A673 (cell line): ENCODE measurements at places on chromosomes 2 and 18. TPM values are rescaled to one million over a fixed set of nuclear protein-coding genes. Genes with fewer than 3 reads are reported as not detected.

The E2F6 gene
- total RNA-seq, result 32.8 and 35.5 TPM in 2 replicates

The TCF23 gene
- total RNA-seq, result not detected in 2 replicates

The SCN1A gene
- 0.62 and 0.83 TPM in 2 replicates for total RNA-seq

The ALK gene
- total RNA-seq, result 10.8 and 14.7 TPM in 2 replicates

The ZNF396 gene
- 0.84 and 0.94 TPM in 2 replicates for total RNA-seq

The AMER3 gene
- total RNA-seq, result not detected in 2 replicates

The SPC25 gene
- 56.3 and 64.3 TPM in 2 replicates for total RNA-seq

- DNase-seq, result no peak
Observed at GRCh38 chr18:49681387-49681786, 119.5 kb downstream of the LIPG start.

DNA sequence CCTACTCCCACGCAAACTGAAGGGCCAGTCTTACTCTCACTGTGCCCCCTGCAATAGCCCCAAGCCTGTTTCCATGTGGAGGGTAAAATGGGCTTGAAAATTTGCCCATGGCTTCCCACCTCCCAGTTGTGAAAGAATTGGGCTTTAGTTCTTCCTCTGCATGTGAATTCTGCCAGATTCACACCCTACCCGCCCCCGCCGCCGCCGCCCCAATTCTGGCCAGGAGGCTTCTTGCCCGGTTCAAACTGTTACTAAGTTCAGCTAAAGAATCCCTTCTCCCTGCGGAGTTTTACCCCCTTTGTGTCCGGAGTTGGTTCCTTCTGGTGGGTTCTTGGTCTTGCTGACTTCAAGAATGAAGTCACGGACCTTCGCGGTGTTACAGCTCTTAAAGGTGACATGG is 25.5 kb upstream of the SAP130 start:
- no peak for DNase-seq

- peak; percentile 57 for DNase-seq
Observed at GRCh38 chr18:27685807-27686412, 491.0 kb downstream of the CDH2 start.

GRCh38 chr2:72145658-72146329 is 1.9 kb downstream of the CYP26B1 start:
- peak; percentile 27 for DNase-seq

- no peak for DNase-seq
Observed at GRCh38 chr2:620004-620403, 57.2 kb downstream of the TMEM18 start.

GRCh38 chr18:46046126-46046525 is 25.9 kb downstream of the PSTPIP2 start:
- no peak for DNase-seq

DNA sequence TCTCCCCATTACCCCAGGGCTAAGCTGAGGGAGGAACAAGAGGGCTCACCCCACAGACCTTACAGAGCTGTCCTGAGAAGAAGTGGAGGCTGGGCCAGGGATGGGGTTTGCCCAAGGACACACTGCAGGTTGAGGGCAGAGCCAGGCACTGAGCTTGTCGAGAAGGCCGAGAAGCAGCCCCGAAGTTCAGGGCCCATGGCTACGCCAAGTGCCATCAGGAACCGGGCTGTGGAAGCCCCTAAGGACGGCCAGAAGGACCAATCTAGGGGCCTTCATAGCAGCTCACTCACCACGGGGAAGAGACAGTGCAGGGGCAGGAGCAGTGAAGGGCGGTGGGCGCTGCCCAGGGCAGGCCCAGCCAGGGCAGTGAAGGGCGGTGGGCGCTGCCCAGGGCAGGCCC is 18.6 kb upstream of the AGXT start:
- no peak for DNase-seq

DNA sequence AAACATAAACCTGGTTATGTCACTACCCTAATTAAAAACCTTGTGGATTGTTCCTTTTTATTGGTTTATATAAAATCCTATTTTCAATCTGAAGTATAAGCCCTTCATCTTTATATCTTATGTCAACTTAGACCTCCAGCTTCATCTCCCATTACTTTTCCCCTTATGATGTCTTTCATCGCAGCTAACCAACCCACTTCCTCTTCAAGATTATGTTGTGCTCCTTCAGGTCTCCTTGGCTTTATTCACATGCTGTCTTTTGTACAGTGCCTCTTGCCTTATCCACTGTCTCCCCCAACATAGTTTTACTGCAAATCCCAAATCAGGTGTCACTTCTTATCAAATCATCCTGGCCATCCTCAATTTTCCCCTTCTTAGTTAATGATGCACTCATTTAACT is 25.9 kb downstream of the MBD5 start:
- DNase-seq, result no peak

DNA sequence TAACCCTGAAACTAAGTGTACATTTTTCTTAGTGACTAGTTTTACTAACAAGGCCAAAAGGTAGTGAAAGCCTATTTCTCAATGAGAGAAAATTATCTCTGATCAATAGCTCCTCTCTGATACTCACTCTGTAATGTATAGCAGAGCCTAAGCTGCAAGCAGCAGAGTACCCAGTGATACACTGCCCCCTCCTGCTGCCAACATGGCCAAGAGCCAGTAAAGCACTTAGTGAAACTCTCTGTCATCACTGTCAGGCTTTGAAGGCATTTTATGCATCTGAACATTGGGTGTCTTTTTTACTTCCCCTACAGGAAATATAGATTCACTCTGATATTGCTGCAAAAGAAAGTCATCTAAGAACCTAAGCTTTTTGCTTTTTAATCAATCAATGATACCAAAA is 784.1 kb upstream of the CDH7 start:
- peak; percentile 80 for DNase-seq

GRCh38 chr2:199259671-199260070 is 198.1 kb downstream of the SATB2 start:
- no peak for DNase-seq

GRCh38 chr2:159176555-159176954 is 109.9 kb downstream of the WDSUB1 start:
- no peak for DNase-seq

DNA sequence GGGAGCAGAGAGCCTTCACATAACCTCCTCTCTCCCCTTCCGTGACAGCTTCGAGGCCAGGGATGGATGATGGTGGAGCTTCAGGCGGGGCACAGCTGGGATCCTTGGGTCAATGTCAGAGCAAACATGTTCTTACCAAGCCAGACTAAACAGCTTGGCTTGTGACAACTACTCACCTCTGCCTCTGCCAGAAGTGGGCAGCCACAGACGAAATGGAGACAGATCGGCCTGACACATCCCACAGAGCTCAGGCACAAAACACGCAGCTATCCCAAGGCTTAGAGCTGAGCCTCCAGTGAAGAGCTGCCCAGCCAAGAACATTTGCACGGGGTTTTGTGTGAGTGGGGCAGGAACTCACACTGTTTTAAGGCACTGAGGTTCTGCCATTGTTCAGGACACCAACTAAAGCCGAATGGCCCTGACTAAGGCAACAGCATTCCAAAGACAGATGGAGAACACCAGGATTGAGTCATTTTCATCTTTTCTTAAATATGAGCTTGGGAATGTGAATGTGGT is 12.8 kb downstream of the PXDN start:
- DNase-seq, result no peak

DNA sequence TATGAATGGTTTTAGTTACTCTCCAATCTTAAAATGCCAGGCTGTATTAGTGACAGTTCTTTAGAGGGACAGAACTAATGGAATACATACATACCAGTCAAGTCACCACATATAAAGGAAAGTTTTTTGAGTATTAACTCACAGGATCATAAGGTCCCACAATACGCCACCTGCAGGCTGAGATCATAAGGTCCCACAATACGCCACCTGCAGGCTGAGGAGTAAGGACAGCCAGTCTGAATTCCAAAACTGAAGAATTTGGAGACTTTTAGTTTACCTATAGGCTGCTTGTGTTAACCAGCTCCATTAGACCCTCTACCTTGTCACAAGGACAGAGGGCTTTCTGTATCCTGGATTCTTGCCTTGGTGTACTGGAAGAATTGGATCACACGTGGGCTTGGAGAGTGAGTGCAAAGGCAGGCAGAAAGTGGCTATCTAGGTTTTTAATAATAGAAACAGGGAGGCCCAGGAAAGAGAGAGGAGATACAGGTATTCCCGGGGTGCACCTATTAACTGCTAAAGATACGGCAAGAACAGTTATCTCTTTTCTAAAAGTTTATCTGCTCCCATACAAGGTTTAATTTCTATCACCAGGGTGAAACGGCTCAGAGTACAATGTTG is 234.9 kb upstream of the CYRIA start:
- DNase-seq, result peak; percentile 68

- DNase-seq, result no peak
Observed at GRCh38 chr2:134233728-134234136, 20.1 kb upstream of the MGAT5 start.

DNA sequence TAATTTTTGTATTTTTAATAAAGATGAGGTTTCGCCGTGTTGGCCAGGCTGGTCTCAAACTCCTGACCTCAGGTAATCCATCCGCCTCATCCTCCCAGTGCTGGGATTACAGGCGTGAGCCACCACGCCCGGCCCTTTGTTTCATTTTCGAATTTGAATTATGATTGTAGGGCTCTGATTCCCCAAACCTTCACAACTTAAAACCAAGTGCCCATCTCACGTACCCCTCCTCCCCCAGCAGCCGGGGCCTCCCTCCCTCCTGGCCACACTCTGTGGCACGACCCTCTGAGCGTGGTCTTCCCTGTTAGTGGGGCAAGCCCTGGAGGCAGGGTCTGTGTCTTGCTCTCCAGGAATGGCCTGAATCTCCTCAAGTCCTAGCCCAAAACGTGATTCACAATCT is 166.5 kb downstream of the ASB1 start:
- DNase-seq, result no peak

- peak; percentile 67 for DNase-seq
Observed at GRCh38 chr2:69375494-69376353, 11.3 kb downstream of the GFPT1 start.

DNA sequence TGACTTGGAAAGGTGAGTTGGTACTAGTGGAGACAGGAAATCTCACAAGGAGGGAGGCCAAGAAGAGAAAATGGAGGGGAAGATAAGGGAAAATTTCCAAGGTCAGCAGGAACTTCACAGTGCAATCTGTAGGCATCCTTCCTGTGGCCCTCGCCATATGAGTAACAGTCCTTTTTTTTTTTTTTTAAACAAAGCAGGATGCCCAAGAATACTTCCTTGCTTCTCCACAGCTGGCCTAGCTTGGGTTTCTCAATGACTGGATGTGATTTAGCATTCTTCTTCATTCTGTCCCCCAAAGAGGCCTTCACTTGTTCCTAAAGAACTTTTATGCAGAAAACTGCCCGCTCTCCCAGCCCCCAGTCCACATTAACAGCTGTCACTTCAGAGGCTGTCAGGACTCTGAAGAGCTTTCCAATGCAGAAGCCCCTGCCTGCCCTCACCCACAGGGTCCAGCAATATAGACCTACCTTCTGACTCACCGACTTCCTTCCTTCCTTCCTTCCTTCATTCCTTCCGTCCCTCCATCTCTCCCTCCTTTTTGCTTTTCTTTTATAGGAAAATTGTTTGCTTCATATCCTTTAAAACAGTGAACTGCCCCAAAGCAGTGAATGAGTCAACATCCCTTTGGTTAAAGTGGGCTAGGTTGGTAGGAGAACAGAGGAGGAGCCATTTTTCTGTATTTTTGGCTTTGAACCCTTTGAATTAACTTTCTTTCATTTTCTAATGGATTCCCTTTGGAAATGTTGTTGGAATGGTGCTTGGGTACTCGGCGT is 172.0 kb downstream of the MGAT5 start:
- peak; percentile 68 for DNase-seq

DNA sequence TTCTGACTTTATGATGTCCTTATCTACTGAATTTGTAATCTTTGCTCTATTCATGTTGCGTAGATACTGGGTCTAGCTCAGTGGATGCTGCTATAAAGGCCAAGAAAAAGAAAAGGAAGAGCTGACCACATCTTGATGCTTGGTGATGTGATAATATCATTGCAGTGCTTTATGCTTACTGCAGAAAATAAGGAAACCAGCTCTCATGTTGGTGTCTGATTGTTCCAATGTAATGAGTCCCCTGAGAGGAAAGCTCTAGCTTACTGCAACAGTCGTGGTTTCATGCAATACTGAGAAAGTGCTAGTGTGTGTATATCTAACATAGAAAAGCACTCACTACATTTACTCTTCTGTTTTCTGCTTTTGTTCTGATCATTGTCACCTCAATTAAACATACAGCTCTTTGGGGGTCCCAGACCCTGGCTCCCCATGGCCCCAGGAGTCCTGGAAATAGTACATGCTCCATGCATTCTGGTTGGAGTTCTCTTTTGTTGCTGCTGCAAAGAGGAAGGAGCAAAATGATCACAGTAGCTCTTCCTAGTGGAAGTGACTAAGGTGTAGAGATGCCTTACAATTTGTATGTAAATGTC is 338.8 kb downstream of the CYRIA start:
- DNase-seq, result peak; percentile 21

DNA sequence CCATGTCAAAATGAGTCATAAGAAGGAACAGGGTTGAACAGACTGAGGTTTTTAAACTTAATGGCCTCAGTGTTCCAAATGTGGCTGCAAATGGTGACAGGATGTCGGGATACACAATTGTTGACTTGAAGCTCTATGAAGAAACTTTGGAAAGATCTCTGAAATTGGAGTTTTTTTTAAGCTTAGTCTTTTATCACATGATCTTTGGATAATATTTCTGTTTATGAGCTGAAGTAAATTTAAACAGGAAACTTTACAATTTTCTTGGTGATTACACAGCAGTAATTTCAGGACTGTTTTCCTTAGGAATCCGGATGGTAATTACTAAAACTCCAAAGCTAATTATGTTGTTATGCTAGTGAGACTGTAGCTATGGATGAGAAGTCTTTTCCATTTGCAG is 199.1 kb upstream of the NRXN1 start:
- peak; percentile 78 for DNase-seq

DNA sequence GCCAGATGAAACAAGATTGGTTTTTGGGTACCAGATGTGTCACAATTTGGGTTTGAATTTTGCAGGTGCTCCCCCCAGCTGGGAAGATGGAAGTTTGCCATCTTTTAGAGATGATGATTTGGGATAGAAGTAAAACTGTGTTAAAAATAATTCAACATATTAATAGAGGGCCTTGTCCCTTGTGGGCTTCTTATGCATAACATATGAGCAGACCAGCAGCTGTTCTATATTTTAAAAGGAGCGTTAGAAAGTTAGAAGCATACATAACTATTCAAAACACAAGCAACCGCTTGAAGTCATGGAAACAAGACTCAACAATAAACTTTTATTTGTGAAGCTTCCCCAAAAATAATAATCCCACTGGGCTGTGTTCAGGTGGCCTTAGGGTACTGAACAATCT is 62.8 kb downstream of the EFEMP1 start:
- no peak for DNase-seq

GRCh38 chr2:118310681-118311429 is 222.6 kb downstream of the INSIG2 start:
- DNase-seq, result peak; percentile 14

- no peak for DNase-seq
Observed at GRCh38 chr2:217163987-217164386, 304.1 kb upstream of the TNP1 start.

- no peak for DNase-seq
Observed at GRCh38 chr2:26076001-26076587, 42.2 kb downstream of the RAB10 start.

DNA sequence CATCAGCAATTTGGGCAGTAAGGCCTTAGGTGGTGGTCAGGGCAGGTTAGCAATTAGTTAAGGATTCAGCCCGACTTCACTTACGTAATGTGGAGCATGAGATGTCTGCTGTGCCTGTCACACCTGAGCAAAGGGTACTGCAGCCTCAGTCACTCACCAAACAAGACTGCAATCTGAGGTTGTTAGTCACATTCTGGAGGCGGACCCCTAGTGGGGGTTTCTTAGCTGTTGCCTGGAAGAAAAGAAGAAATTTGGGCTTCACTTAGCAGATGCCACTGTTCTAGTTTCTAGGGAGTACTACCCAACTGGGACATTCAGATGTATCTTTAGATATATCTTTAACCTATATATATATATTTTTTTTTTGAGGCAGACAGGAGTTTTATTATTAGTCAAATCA is 529.9 kb downstream of the SLC4A3 start:
- DNase-seq, result no peak
